ENCODE measurements at places on chromosomes 16 and 17.

GRCh38 chr16:22356930-22357634, 17.3 kb downstream of the CDR2 start:
- DNase-seq: no peak

- no peak for DNase-seq
Observed at GRCh38 chr17:78921437-78921971, 3.7 kb downstream of the TIMP2 start.

- DNase-seq: no peak
Observed at GRCh38 chr17:32664936-32665583, 178.3 kb downstream of the CDK5R1 start.

DNA sequence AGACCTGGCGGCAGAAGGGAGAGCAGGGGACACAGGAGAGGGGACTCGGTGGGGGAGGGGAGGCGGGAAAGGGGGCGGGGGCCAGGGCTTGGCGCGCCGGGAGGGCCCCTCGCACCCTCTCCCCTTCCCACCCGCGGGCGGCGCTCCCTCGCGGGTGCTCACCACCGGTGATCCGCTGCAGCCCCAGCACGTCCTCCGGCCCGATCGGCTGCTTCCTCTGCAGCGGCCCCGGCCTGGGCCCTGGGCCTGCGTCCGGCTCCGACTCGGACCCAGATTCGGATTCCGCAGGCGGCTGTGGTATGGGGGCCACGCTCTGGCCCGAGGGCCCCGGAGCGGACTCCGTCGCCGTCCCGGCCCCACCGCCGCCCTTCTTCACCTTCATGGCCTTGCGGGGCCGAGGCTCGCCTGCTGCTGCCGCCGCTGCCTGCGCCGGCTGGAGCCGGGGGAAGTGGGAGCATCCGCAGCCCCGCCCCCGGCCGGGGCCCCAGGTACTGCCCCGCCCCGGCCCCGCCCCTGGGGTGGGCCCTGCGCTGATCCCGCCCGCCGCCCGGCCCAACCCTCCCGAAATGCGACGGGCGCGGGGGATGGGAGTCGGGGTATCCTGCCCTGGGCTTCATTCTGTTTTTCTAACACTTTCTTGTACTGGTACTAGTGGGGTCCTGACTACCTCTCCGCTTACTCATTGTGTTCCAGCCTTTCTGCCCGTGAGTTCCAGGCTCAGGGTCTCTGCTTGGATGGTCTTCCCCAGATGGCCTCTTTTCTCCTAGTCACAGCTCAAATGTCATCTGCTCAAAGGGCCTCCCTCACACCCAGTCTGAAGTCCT, at the start of gene UNC119:
Gene UNC119 (minus strand): TSS at position 449 of the 824 bp plus-strand sequence. CDS start 67 bp downstream, at position 382.
- DNase-seq: no peak
